ENCODE measurements at places on chromosomes 3 and 15.

DNA sequence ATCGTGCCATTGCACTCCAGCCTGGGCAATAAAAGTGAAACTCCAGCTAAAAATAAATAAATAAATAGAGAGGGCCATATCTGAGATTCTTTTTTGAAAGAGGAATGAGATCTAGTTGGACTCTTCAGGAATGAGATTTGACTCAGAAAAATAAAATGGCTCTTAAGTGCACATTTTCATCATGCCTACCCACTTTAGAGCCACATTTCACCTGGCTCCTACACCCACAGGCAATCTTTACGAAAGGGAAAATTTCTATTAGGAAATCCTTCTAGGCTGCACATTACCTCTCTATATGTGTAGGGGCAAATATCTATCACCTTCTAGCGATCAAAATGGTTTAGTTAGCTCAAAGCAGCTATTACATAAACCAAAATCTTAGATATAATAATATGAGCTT lies 16.9 kb upstream of the NLGN1 start:
- no peak for DNase-seq

DNA sequence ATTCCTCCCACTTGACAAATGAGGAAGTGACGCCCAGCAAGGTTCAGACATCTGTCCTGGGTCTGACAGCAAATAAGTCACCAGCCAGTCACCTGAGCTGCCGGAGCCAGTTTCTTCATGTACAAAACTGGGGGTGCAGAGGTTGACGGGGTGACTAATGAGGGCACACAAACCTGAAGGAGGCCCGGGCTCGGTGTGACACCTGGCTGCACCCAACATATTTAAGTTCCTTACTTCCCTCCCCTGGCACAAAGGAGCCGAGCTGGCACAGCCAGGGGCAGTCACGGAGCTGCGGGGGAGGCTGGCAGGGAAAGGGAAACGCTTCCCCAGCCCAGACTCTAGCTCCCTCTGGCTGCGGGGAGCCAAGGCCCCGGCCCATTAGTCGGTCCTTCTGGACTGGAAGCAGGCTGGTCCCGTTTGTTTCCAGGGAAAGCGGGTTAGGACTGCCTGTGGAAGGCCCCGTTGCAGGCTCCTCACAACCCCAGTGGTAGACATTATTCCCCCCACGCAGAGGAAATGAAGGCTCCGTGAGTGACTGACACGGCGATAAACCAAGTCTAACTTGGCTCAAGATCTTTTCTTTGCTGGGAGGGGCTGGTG lies 2.3 kb downstream of the FBXL22 start:
- no peak for DNase-seq

GRCh38 chr3:124773351-124774326 lies 43.4 kb downstream of the UMPS start:
- no peak for DNase-seq

GRCh38 chr3:130374033-130374432 lies 28.6 kb downstream of the COL6A5 start:
- DNase-seq, result no peak

GRCh38 chr3:82080261-82080660 lies 318.8 kb upstream of the GBE1 start:
- DNase-seq, result no peak

DNA sequence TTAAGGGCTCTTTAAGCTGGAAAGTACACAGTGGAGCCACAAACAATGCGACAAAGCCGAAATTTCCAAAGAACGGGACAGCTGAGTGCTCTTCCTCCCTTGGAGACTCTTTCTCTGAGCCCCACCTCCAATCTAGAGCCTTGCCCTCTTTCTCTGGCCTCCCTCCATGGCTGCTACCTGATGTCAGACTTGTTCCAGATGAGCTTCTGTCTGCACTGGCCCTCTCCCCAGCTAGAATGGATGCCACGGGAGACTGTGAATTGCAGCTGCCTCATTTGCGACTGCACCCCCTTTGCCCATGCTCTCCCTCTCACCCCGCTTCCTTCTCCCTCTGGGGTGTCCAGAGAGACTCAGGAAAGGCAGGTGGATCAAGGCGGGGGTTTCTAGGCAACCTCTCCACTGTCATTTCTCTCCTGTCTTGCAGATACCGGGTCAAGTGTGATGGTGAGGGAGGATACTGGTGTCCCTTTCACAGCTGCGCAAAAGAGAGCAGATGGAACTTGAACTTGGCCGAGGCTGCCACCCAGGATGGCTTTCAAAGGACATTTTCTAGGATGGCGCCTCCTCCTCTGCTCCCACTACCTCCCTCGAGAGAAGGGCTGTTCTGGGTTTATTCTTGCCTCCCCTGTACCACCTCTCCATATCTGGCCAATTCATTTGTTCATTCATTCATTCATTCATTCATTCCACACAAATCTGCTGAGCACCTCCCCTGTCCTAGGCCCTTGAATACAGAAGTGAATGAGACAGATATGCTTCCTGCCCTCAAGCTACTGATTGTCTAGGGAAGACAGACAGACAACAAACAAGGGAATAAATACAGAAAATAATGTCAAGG lies 12.8 kb downstream of the ATP2B2 start:
- DNase-seq, result no peak

DNA sequence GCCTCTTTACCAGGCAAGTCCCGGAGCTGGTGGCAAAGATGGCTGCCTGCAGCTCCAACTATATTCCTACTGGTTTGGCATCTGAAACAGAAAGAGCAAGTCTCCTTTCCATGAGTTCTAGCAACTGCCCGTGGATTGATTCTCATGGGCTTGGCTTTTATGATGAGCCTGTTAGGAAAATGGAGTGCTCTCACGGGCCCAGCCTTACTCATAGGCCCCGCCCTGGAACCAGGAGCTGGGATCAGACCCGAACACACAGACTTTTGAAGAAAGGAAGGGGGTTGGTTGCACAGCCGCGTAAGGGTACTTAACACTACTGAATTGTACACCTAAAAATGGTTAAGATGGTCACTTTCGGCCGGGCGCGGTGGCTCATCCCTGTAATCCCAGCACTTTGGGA lies 2.9 kb downstream of the NRROS start:
- DNase-seq, result no peak

GRCh38 chr3:134649106-134649705 lies 1.6 kb downstream of the KY start:
- no peak for DNase-seq

GRCh38 chr3:59131016-59131766 lies 81.4 kb upstream of the CFAP20DC start:
- no peak for DNase-seq

GRCh38 chr3:166425900-166426611 lies 588.8 kb upstream of the BCHE start:
- no peak for DNase-seq

- DNase-seq, result no peak
Measured at GRCh38 chr15:47410247-47410646, 307.1 kb upstream of the SEMA6D start.

Data from stimulated activated CD8-positive, alpha-beta memory T cell treated with anti-CD3 and anti-CD28 coated beads, Interleukin-15, amount 100 ng/mL, for 1 hour (primary cell).